ENCODE measurements at places on chromosomes 2 and 18. TPM values are rescaled to one million over a fixed set of nuclear protein-coding genes. Genes with fewer than 3 reads are reported as not detected.

GRCh38 chr2:54805255-54805654 lies 81.8 kb downstream of the EML6 start:
- no peaks in the 10 kb centered on the region for H3K36me3 ChIP-seq
- H3K4me1 ChIP-seq: no peaks in the 10 kb centered on the region
- H3K27me3 ChIP-seq: no peaks in the 10 kb centered on the region
- DNase-seq: no peak
- H3K27ac ChIP-seq: no peak overlapping the region

DNA sequence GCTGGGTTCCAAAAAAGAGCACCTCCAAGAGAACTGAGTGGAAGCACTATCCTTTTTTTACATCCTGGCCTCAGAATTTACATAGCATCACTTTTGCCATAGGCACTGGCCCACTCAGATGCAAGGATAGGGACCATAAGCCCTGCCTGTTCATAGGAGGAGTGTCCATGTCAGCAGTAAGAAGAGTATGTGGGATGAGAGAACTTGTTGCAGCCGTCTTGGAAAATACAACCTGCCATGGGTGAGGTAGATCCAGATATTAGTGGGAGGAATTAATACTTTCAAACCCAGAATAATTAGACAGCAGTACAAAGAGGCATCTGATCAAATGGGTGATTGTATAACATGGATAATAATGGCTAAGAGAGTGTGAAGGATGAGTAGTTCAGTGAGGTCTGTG lies 110.7 kb upstream of the CELF4 start:
- no peaks in the 10 kb centered on the region for H3K4me1 ChIP-seq
- H3K4me3 ChIP-seq: no peak overlapping the region
- DNase-seq: no peak
- H3K27me3 ChIP-seq: no peaks in the 10 kb centered on the region

DNA sequence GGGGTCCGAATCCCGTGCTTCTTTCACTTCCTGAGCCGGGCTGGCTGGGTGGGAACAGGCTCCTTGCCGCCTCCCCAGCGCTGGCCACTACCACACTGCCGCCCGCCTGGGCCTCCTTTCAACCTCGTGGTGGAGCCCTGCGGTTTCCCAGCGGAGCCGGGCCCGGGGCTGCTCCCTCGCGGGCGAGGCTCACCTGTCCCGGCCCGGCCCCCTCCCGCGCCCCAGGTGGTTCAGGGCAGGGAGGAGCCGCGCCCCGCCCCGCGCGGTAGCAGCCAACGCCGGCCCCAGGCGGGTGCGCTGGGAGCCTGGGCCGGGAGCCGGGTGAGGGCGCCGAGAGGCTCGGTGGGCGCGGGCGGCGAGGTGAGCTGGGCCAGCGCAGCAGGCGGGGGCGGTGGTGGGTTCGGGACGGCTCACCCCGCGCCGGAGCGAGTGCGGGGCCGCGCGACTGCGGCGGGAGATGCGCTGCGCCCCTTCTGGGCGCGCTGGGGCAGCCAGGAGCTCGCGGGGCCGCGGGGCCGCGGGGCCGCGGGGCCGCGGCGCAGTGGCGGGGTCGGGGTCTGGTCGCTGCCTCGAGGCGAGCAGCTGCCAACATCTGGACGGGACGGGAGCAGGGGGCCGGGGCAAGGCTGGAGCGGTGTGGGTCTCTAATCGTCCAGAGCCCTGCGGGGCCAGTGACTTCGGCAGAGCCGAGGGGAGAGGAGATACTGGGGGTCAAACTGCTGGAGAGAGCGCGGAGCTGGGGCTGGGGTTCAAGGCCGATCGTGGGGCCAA lies at the start of gene LYPD6B:
LYPD6B (plus strand) TSS at position 258 of the 771 bp plus-strand sequence. CDS start 92,250 bp downstream, outside the sequence.
- no peak for DNase-seq
- H3K27me3 ChIP-seq: no peaks in the 10 kb centered on the region
- H3K4me3 ChIP-seq: peak within 1 kb of the TSS; percentile 4
- H3K4me1 ChIP-seq: peaks cover 4% of the 10 kb centered on the region
- H3K27ac ChIP-seq: no peak within 1 kb of the TSS

DNA sequence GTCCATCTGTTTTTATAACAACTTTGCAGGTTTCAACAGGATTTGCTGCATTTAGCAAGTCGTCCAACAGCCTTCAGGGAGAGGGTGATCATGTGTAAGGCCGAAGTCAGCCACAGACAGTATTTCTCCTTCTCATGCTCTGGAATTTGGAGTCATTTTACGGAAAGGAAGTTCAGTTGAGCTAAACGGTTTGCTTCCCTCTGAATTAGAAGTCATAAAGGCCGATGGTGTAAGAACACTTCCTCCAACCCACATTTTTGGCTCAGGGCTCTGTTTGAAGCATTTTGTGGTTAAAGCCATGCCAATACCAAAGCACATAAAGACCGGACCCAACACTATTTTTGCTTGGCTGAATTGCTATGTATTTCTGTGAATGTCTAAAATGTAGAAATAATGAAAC lies 129.5 kb downstream of the TMEM182 start:
- no peak for DNase-seq
- H3K4me1 ChIP-seq: no peaks in the 10 kb centered on the region
- H3K4me3 ChIP-seq: no peak overlapping the region
- no peaks in the 10 kb centered on the region for H3K27me3 ChIP-seq
- H3K27ac ChIP-seq: no peak overlapping the region

DNA sequence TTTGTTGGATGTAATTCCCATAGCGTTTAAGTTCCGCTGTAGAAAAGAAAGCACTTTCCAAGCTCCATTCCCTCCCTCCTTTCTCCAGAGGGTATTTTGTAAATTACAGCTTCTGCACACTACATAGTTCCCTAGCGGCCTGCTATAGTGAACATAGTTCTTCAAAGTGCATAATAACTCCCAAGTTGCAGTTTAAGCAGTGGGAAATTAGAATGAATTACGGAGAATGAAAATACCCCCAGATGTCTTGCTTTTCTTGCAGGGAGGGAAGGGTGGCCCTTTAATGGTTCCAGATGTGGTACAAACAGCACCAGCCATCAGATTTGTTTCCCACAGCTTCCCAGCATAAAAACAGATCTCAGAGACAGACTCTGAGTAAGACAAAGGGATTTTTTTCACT lies 893.9 kb downstream of the SUCLG1 start:
- DNase-seq: no peak
- no peaks in the 10 kb centered on the region for H3K4me1 ChIP-seq
- H3K36me3 ChIP-seq: no peaks in the 10 kb centered on the region
- no peak overlapping the region for H3K4me3 ChIP-seq

DNA sequence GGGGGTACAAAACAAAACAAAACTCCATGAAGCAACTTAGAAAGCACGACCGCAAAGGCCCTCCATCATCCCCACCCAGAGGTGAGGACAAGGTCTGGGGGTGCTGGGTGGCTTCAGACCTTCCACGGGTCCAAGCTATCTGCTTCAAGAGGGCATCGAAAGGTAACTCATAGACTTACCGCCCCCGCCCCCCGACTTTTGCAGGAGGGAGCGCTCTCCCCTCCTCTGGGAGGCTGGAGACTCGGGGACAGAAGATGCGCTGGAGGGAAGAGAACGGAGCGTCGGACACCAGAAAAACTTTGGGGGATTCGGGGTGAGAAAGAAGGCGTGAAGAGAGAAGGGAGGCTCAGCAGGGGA lies 300 bp upstream of the STON1 start:
- H3K27me3 ChIP-seq: no peaks in the 10 kb centered on the region
- peak overlapping the region; percentile 97 for H3K4me3 ChIP-seq
- H3K4me1 ChIP-seq: peaks cover 12% of the 10 kb centered on the region
- peak; percentile 25 for DNase-seq
- H3K27ac ChIP-seq: peak overlapping the region; percentile 89

Gene TANC1
- total RNA-seq: 30.5 TPM

Gene RNF25
- total RNA-seq: 28.5 TPM

Gene IGFBP5
- 2,226 TPM for total RNA-seq

Gene DES
- total RNA-seq: 307 TPM
